ENCODE measurements at places on chromosomes 3 and 15.

- DNase-seq = no peak
Measured at GRCh38 chr3:41045491-41045890, 153.8 kb upstream of the CTNNB1 start.

GRCh38 chr3:142355692-142356091, 92.1 kb downstream of the XRN1 start:
- DNase-seq = no peak

GRCh38 chr3:45635475-45636256, 41.1 kb downstream of the LIMD1 start:
- no peak for DNase-seq

- DNase-seq = no peak
Measured at GRCh38 chr15:36406366-36406765, 173.1 kb upstream of the CDIN1 start.

DNA sequence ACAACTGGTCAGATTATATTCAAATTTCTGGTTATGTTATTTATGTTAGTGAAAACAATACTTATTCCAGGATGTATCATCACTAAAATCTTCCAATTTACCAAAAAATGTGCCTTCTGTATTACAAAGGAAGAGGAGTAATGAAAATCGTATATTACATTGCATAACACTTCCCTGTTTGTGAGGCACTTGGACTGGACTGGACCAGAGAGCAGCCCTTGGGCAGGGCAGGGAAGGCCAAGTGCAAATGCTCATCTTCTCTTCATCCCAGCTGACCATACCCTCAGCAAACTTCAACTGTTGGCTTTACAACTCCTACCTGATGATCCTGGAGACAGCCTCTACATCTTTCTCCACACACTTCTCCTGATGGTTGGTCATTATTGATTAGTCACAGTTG, 285.7 kb upstream of the MME start:
- DNase-seq = no peak

DNA sequence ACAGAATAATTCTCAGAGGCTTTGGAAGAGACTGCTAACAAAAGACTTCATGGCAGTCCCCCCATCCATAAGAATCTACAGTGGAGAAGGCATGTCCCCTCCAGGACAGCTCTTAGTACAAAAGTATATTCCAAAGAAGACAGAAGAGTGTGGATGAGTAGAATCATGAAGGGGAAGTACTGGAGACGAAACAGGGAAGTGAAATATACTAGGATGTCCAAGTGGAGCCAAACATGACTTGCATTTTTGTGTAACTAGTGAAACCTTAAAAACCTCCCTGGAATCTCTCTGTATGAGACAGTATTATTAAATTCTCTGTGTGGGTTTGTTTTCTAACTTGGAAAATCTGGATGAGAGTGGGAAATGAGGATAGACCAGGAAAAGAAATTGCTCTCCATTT, 312.4 kb downstream of the RSL24D1 start:
- DNase-seq = no peak
